ENCODE measurements at places on chromosomes 16 and 17.

GRCh38 chr16:8996891-8997290 is 33.2 kb upstream of the USP7 start:
- DNase-seq, result no peak

GRCh38 chr17:46793541-46793940 is 25.0 kb downstream of the WNT3 start:
- DNase-seq, result no peak

DNA sequence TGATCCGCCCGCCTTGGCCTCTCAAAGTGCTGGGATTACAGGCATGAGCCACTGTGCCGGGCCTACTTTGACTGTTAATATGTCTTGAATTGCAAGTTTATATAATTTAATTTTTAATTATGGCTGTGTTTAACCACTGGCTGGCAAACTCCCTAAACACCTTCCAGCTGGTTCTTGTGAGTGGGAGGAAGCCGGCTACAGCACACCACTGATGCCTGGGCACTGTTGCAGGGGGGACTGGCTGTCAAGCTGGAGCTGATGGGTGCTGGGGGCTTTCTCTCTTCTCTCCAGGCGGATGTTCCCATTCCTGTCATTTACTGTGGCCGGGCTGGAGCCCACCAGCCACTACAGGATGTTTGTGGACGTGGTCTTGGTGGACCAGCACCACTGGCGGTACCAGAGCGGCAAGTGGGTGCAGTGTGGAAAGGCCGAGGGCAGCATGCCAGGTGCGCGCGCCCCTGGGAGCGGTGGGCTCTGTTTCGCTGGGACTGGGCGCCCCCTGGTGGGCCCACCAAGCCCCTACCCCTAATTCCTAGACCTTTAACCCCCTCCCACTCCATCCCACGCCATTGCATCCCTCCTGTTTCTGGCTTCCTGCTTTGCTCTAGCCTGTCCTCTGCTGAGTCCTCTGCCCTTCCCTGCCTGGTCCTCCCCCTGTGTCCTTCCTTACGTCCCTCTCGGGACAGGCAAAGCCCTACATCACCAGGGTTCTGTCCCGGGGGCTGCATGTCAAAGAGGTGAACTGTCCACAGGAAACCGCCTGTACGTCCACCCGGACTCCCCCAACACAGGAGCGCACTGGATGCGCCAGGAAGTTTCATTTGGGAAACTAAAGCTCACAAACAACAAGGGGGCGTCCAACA is 9.5 kb downstream of the TBX21 start:
- peak; percentile 36 for DNase-seq

DNA sequence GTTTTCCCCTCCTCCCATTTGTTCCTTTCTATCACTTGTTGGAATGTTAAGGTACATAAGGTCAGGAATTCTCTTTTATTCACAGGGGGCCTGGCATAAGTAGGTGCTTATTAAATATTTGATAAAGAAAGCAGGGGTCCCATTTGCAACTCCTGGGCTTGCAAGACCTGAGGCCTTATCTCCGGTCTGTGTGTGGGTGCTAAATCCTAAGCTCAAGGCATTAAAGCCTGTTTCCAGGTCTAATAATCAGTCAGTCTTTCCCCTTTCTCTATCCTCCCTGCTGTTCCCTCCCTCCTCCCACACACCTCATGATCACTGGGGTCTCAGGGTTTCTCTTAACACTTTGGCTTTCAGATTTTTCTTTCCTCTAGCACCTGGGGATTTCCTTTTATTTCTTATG is 17.1 kb downstream of the NTN1 start:
- DNase-seq, result no peak

GRCh38 chr17:35531160-35531559 is 6.3 kb downstream of the SLFN12L start:
- no peak for DNase-seq

DNA sequence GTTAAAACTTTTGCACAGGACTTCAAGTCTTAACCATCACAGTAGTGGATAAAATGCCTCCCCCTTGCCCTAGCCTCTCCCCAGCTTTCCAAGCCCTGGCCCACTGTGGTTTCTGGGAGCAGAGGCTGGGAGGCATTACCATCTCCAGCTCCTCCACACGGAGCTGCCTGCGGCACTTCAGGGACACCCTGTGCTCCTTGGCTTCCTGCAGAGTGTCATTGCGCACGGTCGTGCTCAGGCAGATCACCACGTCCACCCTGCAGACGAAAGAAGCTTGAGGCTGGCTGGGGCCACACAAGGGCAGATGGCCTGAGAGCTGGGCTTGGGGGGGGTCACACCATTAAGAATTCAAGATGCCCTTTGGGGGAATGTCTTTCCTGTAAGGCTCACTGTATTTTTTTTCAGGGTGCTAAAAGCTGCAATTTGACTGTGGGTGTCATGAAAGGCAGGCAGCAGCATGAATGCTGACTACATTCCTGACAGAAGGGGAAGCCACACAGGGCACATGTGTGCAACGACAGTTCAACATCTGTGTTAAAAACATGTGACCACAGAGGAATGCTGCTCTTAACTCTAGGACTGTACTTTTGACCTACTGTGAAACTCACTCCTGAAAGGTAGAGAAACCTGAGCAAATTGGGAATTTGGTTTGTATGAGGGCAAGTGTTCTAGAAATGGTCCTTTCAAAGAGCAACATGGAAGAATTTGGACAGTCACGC is 47.7 kb upstream of the CLEC18B start:
- no peak for DNase-seq

DNA sequence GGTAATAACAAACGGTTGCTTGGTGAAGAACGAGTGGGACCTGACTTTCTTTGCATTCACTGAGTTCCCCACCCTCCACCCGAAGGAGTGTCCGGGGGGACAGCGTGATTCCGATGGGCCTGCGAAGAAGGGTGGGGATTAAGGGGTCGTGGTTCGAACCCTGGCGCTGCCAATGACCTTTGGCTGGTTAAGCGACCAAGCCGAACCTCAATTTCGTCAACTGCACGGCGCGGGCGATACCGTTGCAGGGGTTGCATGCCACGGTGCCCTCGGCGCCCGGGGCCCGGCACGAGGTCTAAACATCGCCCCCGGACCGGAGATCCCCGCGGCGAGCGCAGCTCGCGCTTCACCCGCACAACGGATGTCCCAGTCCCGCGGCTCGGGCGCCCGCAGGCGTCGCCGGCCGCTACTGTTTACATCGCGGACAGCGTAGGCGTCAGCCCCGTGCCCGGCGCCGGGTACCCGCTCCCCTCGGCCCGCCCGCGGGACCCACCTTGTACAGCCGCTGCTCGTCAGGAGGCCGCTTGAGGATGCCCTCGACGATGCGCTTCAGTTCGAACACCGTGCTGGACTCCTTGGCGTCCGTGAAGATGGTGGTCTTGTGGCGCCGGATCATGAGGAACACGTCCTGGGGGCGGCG is 460 bp downstream of the ELOB start:
- DNase-seq, result no peak

DNA sequence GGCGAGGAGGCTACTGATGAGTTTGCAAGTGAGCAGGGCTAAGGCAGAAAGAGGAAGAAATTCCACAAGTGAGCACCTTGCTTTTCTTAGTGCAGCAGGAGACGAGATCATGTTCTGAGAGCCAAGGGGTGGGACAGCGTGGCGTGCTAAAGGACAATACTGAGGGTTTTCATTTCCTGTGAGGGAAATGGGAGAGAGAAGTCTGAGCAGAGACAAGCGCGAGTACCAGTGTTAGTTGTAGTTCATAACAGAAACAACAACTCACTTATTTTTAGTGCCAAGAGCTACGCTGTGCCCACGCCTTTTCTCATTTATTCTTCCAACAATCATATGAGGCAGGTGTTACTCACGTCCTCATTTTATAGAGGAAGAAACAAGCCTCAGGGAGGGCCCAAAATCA is 2.3 kb downstream of the SPACA3 start:
- no peak for DNase-seq

DNA sequence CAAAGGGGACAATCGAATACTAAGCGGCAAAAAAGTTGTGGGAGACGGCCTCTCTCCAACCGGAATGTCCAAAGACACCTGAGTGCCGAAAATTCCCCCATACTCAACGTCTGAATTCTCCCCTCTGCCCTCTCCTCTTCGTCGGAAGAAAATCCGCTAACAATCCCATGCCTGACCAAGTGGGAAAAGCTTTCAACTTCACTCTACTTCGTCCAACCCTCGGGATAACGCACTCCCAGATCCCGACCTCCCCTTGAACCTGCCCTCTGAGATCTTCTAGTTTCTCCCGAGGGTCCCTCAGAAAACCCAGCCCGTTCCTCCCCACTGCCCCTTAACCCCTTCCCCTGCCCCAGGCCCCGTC is 961 bp downstream of the AMFR start:
- no peak for DNase-seq

GRCh38 chr17:36545077-36545464 is 352 bp downstream of the GGNBP2 start:
- no peak for DNase-seq

DNA sequence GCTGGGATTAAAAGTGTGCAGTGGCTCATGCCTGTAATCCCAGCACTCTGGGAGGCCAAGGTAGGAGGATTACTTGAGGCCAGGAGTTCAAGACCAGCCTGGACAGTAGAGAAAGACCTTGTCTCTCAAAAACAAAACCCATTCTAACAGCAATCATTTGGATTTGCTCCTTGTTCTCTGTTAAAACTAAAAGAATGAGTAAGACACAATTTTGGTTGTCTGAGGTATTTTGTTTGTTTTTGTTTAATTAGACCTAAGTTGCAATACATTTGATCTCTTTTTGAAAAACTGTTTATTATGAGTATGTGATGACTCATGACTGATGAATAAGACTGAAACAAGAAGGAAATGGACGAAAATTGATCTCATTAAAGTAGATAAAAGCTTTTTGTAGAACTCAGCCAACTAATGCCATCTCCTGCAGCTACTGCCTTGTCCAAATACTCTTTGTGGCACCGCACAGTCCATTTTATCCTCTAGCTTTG is 29.0 kb downstream of the GLG1 start:
- DNase-seq, result no peak

- DNase-seq, result no peak
Observed at GRCh38 chr17:50153650-50154575, 3.4 kb upstream of the PPP1R9B start.

GRCh38 chr16:67163164-67163998 is 1.2 kb upstream of the HSF4 start:
- DNase-seq, result no peak

DNA sequence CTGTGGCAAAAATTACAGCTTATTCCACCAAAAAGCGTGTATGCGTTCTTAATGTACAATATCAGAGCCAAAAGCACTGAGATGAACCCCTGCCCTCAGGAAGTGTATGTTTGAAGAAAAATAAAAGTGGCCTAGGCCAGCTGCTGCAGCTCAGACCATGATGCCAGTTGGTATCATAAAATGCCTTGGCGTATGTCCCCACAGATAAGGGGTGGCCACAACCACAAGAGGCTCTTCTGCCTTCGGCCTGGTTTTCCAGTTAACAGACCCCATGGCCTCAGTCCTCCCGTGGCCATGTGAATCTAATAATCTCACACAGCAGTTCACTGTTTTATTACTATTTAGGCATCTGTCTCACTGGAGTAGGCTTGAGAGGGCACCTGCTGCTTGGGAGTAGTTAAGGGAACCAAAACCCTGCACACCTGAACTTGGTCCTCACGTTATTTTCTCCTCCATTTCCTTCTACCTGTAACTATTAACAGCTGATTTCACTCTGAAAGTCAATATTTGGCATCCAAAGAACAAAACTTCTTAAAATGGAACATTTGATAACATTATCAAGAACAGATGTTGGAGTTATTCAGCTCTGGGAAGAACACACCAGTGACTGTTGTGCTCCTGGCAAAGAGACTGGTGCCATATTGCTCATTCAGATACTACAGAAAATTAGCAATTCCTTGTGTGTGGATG is 34.8 kb upstream of the ERN1 start:
- no peak for DNase-seq

DNA sequence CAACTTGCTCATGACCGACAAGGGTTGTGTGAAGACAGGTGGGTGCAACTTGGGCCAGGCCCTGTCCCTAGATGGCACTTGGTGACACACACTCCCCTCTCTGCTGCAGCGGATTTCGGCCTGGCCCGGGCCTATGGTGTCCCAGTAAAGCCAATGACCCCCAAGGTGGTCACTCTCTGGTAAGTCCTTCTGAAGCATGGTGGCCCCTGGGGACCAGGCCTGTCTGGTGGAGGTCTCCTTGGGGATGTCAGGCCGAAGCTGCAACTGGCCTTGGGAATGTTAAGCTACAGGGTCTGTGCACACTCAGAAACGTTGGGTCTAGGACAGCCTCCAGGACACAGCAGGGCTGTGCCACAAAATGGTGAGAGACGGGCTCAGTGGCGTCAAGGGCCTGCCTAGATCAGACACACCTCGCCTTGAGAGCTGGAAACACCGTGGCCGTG is 6.8 kb downstream of the CDK10 start:
- DNase-seq, result no peak

- no peak for DNase-seq
Observed at GRCh38 chr17:46958041-46958591, 20.9 kb downstream of the RPRML start.

DNA sequence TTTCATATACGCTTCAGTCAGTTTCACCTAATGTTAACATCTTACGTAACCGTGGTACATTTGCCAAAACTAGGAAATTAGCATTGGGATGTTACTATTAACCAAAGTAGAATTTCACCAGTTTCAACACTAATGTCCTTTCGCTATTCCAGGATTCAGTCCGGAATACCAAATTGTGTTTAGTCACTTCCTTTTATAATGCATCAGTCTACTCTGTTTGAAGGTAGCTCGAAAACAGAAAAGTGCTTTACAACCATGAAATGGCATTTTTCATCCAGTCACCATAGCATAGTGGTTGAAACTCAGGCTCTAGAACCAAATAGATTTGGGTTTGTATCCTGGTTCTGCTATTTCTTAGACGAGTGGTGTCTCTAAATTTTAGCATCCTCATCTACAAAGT is 29.4 kb downstream of the AP2B1 start:
- DNase-seq, result no peak

DNA sequence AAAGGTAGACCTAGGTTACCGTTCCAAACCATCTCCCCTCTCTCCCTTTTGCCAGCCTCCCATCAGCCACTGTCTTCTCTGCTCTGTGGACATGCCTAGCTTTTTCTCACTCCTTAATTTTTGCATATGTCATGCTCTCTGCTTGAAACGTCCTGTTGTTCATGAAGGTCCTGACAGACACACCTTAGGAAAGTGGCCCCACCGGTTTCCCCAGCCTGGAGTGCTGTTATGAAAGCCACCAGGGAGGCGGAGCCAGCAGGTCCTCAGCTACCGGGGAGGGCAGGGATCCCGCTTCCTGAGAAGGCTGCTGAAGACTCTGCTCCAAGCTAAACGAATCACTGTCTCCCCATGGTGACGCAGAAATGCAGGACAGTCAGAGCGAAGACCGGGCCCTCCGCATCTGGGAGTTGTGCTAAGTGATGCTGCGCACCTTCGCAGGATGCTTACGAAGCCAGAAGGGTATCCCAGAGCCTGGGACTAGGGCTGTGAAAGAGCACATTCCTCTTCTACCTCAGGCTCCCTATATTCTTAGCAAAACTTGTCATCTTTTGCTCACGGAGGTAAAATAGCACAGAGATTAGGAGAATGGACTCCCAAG is 2.3 kb upstream of the SLC16A11 start:
- peak; percentile 20 for DNase-seq

- peak; percentile 42 for DNase-seq
Observed at GRCh38 chr16:1152123-1152638, 725 bp upstream of the CACNA1H start.

DNA sequence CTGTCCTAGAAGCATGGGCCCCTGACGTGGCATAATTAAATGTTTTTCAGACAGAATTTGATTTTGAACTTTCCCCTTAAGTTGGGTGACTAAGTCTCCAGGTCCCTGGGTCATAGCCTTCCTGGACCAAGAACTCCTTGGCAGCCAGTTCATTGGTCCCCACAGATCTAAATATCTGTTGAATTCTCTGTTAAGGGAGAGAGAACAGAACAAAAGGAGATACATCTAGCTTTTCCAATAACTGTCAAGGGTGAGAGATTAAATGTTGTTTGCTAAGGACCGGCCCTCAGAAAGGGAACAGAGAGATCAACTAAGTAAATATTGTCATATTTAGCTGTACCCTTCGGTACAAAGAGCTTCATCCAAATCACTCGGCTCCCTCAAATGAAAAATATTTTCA is 78.2 kb upstream of the NOL11 start:
- no peak for DNase-seq
